Cardiac fibroblast (primary cell): ENCODE measurements at places on chromosomes 1 and 21.
A peak's percentile ranks its signal among the peaks of the same experiment; 100 is the strongest.

GRCh38 chr1:46508757-46509156 is 19.1 kb downstream of the DMBX1 start:
- DNase-seq = no peak

DNA sequence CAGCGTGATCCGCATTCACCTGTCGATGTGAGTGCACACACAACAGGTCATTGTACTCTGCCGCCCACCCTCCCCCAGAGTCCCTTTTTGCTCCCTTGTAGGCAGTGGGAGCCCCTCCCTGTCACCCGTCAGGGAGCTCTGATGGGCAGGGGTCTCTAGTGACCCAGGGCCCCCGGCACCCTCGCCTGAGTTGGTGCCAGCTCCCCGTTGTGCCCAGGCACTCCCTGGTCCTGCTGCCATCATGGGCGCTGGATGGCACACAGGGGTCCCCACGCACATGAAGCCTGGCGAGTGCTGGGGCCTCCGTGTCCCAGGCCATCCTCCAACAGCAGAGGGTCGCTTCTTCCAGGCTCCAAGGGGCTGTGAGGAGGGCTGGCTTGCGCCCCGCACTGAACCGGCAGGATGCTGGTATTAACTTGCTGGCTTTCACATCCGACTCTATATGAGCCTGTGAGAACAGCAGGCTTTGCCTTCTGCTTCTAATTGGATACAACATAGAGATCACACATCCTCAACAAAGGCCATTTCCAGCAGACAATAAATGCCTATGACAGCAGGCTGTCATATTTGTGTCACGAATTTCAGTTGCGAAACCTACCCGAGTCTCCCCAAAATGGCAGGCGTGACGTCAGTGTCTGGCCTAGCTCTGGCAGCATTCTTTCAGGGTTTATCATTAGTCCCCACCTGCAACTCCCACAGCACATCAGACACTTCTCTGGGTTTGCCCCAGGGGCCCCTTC is 35.4 kb downstream of the KIAA1614 start:
- peak; percentile 66 for DNase-seq

DNA sequence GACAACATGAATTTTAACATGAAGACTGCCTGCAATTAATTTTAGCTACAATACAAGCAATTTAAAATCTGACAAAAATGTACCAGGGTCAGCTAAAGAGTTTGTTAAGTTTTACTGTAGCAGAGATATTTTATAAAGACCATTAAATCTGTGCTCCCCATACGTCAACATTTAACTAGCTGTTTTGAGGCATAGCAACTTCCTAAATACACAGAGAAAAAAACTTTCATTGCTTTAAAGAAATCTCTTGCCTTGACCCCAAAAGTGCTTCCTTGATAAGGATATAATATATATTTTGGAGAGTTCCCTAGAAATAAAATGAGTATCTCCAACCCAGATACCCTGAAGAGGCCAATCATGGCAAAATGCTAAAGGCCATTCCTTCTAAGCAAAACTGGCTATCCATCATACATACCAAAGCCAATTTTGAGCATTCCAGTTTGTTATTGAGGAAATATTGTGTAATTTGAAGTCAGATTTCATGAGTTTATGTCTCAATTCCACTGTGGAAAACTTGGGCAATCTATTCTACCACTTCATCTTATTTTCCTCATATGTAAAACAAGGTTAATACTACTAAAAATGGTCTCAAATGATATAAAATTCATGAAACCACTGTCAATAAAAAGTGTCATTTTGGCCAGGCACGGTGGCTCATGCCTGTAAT is 19.1 kb downstream of the ASPM start:
- peak; percentile 51 for DNase-seq

DNA sequence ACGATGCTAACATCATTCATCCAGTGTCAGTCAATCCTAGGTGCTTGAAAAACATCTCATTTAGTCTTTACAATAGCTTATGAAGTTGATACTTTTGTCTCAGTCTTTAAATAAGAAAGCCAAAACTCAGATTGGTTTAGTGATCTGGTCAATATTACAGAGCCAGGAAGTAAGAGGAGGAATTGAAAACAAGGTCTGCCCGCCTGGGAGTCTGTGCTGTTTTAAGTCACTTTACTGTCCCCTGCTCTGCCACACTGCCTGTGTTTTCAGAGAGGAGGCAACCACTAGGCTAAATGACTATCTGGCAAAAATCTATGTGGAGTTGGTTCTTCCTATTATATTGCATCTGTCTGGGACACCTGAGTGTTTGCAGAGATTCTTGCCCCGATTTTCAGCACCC is 62.3 kb downstream of the ST6GALNAC3 start:
- DNase-seq = no peak

GRCh38 chr1:156097499-156098178 is 15.4 kb upstream of the MEX3A start:
- no peak for DNase-seq

- no peak for DNase-seq
Observed at GRCh38 chr1:181128592-181129497, 40.3 kb downstream of the IER5 start.

DNA sequence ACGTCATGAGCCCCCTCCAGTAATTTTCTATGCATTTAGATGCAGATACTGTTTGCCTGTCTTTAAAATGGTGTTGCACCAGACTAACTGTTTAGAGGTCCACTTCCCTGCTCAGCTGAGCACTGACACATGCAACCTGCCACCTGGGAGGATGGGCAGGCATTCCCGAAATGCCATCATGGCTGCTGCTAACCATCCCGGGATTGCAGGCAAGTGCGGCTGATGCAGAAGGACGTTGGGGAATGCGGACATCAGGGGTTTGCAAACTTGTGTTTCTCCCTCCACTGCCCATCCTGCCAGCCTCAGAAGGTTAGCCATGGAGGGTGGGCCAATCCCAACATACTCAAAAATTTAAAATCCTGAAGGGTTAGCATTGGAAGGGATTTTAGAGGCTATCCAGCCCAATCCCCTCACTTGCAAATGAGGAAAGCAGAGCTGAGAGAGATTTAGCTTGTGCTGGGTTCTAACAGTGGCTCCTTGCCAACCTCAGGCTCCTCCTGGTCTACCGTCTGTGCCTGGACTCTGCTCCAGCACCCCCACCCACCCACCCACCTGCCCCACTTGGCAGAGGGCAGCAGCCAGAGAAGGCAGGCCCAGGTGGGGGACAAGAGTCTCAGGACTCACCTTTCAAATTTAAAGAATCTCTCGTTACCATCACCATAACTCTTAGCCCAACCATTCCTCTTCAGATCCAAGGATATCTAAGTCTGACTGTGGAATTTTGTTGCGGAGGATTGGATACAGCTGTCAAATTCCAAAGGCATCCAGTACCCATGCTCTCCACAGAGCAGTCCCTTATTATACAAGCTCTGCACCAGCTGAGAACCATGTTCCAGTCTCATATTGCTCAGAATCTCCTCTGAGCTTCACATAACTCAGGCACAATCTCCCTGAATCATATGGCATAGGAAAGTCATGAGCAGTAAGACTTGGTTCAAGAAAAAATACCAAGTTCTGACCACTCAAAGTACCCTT is 34.2 kb downstream of the HIVEP3 start:
- no peak for DNase-seq

DNA sequence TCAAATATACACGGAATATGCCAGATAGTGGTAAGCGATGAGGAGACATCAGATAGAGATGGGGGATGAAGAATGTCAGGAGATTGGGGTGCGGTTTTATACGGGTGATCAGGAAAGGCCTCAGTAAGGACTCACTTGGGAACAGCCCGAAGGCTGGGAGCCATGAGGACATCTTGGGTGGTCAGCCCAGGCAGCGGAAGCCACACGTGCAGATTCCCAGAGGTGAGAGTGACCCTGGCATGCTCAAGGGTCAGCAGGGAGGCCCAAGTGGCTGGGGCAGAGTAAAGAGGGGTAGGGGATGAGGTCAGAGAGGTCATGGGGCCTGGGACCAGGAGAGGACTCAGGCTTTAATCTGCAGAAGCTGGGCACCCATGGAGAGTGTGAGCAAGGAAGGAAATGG is 106.6 kb downstream of the MATN1 start:
- no peak for DNase-seq

DNA sequence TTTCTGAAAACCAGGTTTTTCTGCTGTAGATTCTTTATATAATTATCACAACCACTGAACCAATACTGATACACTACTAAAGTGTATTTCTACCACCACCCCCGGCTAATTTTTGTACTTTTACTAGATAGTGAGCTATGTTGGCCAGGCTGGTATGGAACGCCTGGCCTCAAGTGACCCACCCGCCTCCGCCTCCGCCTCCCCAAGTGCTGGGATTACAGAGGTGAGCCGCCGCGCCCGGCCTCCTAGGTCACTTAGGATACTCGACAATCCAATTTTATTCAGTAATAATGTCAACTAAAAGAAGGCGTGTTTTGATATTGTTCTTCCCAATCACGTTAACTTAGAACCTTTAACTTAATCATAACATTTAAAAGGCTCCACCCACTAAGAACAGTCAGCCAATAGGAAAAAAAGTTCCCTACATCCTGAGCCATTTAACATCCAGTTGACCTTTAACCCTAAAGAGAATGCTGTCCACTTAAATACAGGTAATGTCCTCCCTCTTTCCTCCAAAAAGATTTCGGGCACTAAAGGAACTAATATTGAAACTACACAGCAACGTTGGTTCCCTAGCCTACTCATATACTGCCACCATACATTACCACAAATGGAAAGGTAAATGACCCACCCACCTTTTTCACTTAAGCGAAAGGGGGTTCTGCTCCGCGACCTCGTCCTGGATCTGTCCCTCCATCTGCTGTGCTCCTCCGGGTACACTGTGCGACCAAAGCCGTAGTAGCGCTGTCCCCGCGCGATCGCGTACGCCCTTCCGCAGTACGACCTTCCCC is 1.2 kb downstream of the RSRP1 start:
- DNase-seq = peak; percentile 61

GRCh38 chr1:118649369-118650106 is 338.6 kb downstream of the TBX15 start:
- no peak for DNase-seq

DNA sequence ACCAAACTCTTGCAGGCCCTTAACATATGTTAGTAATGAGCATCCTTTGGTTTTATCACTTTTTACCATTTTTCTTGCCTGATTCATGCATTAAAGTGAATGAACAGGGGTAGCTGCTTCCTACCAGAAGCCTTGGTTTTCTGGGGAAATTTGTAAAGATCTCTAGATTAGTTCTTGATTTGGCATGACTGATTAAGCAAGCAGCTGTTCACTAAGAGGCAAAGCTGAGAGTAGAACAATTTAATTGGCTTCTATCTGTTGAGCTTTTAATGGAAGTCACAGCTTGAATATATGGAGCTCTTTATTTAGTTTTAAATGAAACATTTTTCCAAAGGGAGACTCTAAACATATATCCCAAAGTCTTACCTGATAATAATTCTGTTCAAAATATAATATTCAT is 23.6 kb downstream of the TLCD4 start:
- no peak for DNase-seq

DNA sequence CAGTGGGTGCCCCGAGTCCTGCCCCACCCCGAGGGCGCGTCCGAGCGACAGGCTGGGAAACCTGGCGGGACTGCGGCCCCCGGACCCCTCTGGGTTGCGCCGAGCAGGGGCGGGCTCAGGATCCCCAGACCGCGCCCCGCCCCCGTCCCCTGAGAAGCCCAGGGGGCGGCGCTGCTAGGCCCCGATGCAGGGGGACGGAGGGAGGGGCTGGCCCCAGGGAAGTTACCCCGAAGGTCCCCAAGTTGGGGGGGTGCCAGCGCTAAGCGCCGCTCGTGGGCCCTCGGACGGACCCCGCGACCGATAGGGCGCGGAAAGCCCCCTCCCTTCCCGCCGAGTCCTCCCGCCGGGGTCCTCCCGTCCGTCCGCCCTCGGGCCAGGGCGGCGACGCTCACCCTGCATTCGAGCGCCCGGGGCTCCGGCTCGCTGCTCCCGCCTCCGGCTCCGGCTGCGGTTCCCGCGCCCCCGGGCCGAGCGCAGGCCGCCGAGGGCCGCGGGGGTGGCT is 414 bp downstream of the GPR153 start:
- no peak for DNase-seq

- no peak for DNase-seq
Observed at GRCh38 chr21:32733990-32734613, 6.3 kb upstream of the SYNJ1 start.

- no peak for DNase-seq
Observed at GRCh38 chr1:27666791-27667254, 5.2 kb downstream of the IFI6 start.

- DNase-seq = peak; percentile 9
Observed at GRCh38 chr1:180312926-180313325, 82.9 kb downstream of the LHX4 start.

GRCh38 chr1:210663730-210664573 is 335.2 kb downstream of the HHAT start:
- DNase-seq = no peak

- DNase-seq = no peak
Observed at GRCh38 chr1:151604291-151604690, 7.6 kb upstream of the SNX27 start.

- peak; percentile 15 for DNase-seq
Observed at GRCh38 chr1:35768350-35769187, 1.2 kb downstream of the CLSPN start.

GRCh38 chr1:78676993-78677392 is 27.4 kb downstream of the IFI44 start:
- no peak for DNase-seq

- peak; percentile 64 for DNase-seq
Observed at GRCh38 chr21:29697555-29698193, 242.1 kb downstream of the GRIK1 start.

DNA sequence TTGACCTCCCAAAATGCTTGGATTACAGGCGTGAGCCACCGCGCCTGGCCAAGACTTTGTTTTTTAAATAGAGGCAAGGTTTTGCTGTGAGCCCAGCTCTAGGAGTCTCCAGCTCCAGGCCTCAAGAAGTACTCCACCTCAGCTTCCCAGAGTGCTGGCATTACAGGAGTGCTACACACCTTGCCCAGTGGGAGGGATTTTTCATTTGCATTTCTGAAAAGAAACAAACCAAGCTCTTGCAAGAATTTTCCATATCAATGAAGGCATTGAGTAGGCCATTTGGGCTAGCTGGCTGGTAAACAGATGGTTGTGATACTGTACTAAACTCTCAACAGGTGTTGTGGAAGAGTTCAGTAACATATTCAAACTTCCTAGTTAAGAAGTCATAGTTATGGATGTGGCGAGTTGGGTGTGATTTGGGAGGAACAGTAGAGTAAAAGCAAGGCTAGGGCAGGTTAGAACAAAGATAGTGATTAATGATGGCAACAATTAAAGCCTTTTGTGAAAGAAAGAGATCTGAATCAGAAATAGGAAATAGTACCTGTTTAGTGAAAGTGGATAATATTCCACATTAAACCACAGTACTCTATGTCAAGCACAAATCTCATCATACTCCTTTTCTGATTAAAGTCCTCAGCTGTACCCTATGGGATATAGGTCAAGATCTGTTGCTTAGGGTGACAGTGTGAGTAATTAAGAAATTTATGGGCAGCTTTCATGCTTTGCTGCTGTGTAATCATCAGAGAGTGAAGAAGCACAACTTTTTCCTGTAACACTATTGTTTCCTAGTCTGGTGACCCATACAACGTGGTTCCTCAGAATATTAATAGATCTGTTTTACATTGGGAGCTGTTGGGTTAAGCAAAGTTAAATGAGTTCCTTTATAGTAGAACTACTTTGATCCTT is 10.7 kb downstream of the AKIRIN1 start:
- no peak for DNase-seq

DNA sequence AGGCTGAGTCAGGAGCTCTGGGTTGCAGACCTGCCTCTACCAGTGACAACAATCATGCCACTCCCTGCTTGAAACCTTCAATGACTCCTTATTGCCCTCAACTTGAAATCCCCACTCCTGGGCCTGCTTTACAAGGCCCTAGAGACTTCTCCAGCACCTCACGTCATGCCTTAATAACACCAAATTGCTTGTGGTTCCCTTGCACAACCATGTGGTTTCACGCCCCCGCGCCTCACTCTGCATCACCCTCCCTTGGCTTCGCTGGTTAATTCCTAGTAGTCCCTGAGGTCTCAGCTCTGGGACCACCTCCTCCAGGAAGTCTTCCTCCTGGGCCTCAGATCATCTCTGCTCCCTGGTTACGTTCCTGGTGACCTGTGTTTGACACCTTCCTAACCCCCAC is 33.0 kb downstream of the EPHA2 start:
- DNase-seq = peak; percentile 85
